ENCODE measurements at places on chromosomes 5 and 9.

GRCh38 chr5:156326718-156327259 is at the start of gene SGCD:
TSS of gene SGCD (plus strand) at chr5:156327164.
- no peak for DNase-seq

DNA sequence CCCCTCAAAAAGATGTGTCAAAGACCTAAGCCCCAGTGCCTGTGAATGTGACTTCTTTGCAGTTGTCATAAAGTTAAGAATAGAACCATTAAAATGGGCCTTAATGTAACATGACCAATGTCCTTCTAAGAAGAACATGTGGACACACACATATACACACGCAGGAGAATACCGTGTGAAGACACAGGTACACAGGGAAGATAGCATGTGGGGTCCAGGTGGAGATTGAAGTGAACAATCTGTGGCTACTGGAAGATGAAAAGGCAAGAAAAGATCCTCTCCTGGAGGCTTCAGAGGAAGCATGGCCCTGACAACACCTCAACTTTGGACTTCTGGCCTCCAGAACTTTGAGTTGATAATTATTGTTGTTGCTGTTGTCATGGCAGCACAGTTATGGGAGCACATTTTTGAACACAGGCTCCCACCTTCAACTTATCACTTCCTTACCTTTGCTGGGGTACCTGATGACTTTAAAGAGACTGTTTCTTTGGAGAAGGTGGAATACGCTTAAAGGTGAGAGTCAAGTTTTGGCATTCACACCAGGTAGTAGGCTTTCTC is 123.5 kb upstream of the ADCY2 start:
- no peak for DNase-seq

DNA sequence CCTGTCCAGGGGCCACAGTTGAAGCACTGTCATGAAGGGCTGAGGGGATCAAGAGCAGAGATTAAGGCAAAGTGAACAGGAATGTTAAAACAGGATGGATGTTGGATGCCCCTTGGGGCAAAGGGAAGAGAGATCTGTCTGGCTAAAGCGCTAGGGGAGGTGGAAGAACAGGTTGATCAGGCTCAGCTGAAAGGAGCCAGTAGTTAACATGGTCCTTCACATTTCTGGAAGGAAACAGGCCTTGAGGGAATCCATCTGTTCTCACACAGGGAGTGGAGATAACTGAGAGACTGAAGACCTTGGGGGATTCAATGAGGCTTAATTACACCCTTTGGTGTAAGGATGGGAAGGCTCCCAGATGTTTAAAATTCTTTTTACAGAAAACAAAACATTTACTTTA is 5.8 kb downstream of the HAPLN1 start:
- DNase-seq = no peak

DNA sequence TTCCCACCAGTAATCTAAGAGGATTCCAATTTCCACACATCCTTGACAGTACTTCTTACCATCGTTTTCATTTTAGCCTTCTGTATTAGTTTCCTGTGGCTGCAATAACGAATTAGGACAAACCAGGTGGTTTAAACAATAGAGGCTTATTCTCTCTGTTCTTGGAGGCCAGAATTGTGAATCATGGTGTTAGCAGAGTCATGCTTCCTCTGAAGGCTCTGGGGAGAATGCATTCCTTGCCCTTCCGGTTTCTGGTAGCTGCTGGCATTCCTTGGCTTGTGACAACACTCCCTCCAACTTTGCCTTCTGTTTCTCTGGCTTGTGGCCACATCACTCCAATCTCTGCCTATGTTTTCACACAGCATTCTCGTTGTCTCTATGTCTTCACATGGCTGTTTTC is 23.5 kb downstream of the RIGI start:
- DNase-seq = no peak

- DNase-seq = no peak
These were observed 297.8 kb downstream of the EBF1 start for GRCh38 chr5:158801893-158802292.
